NCI-H446 treated with DMSO at 0.1 percent for 48 hours (cell line): ENCODE measurements at places on chromosomes 3 and 15.

DNA sequence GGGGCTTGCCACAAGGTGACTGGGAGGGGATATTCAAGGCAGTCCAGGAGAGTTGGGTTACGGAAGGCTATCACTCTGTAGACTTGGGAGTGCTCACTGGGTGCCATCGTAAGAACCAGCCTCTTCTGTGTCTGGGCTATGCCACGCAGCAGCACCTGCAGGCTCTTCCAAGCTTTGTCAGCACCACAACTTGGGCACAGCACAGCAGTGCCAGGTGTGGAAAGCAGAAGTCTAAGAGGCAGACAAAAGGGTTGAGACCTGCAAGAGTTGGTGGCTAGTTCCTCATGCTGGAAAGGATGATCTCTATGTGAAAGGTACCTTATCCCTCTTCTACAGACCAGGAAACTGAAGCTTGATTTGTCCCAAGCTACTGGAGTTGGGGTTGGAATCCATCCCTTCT is 15.8 kb downstream of the CX3CR1 start:
- DNase-seq: no peak

DNA sequence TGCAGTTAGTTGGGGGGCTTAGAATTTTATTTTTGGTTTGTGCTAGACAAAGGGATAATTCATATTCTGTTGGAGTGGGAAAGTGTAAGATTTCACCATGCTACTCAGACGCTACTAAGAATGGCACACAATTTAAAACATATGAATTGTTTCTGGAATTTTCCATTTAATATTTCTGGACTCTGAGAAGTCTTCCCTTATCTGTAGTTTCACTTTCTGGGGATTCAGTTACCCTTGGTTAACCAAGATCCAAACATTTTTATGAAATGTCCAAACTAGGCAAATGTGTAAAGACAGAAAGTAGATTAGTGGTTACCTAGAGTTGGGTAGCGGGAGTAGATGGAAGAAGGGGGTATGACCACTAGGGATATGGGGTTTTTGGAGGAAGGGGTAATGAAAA is 53.1 kb downstream of the TCF12 start:
- DNase-seq: no peak

DNA sequence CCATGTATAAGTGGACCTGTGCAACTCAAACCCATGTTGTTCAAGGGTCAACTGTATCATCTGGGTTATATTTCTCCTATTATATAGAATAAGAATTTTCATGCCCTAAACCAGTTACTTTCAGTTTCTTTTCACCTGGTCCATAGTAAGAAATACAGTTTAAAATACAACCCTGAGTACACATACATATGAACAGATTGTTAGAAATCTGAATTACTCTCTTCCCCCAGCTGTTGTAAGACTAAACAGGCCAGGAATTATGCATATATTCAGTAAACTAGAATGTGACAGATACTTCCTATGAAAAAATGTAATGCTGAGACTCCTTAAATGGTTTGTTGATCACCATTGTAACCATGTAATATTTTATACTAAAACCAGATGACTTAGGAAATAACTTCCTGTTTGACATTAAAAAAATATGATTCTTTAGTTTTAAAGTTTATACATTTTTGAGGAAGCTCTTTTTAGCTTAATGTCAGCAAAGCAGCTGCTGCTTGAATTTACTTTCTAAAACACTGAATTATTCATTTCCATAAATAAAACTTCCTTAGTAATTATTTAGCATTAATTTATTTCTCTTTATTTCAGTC is 52.5 kb upstream of the ZCWPW2 start:
- DNase-seq: no peak

DNA sequence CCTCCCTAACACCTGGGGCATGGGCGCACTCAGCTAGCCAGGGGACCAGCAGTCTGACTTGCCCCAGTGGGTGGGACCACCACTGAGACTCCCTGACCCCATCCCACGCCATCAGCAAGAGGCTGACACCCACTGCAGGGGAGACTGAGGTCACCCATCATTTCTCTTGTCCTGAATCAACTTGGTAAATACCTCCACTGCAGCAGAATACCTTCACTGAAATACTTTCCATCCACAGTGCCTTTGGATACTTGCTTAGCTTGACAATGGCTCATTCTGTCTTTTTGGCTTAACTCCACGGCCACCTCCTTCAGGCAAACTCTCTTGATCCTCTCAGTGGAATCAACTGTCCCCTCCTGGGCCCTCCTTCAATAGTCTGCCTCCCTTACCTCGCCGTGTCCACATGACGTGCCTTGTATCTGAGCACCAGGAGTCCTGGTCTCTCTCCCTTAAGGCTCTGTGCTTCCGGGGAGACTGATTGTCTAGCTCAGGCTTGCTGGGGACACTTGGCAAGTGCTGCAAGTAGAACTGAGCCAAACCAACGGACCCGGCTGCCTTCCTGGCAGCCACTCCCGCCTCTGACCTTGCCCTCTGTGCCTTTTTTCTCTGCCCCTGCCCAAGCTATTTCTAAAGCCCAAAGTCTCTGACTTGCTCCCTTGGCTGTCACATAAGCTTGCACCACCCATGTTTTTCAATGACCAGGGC is 119.1 kb downstream of the ADCY5 start:
- DNase-seq: no peak

GRCh38 chr15:88622605-88622975 is 1.4 kb downstream of the AEN start:
- DNase-seq: no peak

- DNase-seq: no peak
These were observed 104.3 kb upstream of the PLXNA1 start for GRCh38 chr3:126878664-126879063.

GRCh38 chr3:131744765-131745164 is 242.0 kb upstream of the MRPL3 start:
- no peak for DNase-seq

DNA sequence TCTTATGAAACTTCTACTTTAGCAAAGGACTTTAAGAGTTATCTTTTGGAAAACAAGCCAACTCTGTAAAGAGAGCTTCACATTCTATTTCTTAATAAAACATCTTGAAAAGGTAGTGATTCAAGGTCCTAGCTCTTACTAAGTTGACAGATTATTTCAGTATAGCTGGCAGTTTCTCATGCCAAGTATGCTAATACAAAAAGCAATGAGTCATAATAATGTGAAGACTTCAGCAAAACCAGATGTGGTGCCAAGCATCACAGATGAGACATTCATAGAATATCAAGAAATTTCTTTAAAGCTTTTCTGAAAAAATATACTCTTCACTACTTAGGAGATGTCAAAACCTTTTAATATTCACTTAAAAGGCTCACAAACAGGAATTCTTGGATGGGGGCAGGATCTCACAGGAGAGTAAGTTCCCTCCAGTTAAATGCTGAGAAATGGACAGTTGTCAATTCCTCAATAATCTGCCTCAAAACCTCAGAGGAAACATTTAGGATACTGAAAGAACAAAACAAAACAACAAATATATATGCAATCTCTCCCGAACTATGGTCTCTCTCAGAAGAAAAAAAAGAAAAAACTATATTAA is 45.6 kb downstream of the DCBLD2 start:
- peak; percentile 67 for DNase-seq

DNA sequence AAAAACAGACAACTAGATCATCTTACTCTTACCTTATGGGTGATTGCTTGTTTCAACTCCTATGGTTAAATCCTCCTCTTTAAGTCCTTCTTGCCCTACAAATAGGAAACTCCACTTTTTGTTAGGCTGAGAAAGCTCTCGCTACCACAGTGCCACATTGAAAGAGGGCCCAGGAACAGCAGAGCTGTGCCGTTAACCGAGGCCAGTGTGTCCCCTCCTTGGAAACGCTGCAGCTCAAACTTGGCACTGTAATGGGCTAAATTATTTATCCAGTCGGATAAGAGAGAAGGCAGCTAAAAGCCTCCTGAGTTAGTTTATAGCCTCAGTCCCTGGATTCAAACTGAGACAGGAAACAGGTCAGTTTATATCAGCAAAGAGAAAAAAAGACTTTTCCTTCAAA is 46.1 kb downstream of the KBTBD12 start:
- no peak for DNase-seq

- no peak for DNase-seq
These were observed 95.7 kb downstream of the NEDD4 start for GRCh38 chr15:55897560-55898336.

DNA sequence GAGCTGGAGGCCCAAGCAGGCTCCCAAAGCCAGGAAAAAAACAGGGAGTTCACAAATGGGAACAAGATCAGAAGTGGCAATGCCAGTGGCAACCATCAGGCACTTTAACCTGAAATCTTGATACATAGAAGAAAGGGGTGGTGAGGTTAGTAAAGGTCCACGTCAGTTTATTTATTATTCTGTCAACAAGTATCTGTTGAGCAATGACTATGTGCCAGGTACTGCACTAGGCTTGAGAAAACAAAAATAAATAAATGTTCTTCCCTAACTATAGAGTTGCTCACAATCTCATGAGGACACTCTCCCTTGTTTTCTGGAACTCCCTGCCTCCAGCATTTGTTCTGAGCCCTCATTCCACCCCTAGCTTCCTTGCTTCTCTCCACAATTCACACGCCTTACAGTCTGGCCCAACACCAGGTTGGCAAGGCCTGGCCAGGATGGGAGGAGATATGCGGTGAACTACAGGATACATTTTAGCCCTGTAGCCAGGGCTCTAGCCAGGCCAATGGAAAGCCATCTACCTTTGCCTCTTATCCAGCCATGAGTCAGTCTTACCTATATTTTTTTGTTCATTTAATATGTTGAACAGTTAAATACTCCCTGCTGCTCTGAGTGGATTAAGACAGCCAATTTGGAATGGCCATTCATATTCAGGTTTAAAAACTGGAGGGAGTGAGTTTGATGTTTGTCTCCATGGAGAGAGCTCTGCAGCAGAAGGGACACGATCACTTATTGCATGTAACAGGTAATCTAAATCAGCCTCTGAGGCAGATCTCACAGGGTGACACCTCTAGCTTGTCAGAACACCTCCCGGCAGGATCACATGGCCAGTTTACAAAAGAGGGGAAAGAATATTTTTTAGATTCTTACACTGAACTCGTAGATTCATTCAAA is 161.9 kb upstream of the ATP11B start:
- no peak for DNase-seq

- DNase-seq: no peak
These were observed 90.4 kb downstream of the SRGAP3 start for GRCh38 chr3:9158865-9159630.

GRCh38 chr3:106206146-106206545 is 337.3 kb upstream of the CBLB start:
- no peak for DNase-seq

DNA sequence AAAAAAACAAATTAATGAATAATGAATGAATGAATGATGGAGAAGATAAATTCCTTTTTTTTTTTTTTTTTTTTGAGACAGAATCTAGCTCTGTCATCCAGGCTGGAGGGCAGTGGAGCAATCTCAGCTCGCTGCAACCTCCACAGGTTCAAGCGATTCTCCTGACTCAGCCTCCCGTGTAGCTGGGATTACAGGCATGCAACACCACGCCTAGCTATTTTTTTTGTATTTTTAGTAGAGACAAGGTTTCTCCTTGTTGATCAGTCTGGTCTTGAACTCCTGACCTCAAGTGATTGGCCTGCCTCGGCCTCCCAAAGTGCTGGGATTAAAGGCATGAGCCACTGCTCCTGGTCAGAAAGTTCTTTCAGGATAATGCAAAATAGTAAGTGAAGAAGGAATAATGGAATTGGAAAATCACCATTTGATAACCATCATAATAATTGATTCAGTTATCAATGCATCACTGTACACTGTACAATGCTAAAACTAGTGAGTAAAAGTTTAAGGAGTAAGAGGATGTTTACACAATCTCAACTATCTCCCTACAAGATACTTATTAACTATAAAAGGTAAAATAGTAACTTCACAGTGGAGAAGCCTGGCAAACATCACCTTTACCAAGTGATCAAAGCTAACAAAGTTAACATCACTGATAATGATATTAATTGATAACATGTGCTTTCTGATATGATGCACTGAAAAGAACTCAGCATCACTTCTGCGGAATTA is 12.3 kb upstream of the INO80 start:
- DNase-seq: no peak

DNA sequence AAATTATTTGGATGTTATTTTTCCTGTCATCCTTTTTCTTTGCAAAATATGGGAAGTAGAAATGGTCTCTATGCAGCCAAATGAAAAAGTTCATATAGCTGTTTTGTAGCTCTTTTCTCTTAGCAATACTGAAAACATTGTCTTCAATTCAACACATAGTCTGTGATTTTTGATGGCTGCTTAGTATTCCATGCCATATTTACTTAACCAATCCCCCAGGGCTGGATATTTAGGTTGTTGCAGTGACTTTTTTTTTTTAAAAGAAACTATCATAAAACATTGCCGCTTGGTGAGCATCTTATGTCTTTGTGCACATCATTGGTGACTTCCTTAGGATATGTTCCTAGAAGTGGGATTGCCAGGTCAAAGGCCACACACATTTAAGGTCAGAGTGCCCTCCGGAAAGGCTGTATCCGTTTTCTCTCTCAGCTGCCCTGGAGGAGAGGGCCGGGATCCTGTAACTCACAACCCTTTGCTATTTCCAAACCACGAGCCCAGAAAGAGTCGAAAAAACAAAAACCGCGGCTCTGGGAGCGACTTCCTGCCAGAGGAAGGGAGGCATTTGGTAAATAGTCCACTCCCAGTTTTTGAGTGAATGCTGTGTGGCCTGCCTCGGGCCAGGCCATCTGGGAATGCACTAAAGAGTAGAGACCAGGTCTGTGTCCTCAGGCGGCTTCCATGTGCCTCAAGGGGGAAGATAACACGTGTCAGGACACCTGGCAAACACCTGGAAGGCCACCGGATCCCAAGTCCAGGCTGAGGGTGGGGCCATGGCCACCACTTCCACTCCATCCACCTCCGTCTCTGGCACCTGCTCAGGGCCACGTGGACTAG is 41.9 kb downstream of the SMAD6 start:
- DNase-seq: no peak

DNA sequence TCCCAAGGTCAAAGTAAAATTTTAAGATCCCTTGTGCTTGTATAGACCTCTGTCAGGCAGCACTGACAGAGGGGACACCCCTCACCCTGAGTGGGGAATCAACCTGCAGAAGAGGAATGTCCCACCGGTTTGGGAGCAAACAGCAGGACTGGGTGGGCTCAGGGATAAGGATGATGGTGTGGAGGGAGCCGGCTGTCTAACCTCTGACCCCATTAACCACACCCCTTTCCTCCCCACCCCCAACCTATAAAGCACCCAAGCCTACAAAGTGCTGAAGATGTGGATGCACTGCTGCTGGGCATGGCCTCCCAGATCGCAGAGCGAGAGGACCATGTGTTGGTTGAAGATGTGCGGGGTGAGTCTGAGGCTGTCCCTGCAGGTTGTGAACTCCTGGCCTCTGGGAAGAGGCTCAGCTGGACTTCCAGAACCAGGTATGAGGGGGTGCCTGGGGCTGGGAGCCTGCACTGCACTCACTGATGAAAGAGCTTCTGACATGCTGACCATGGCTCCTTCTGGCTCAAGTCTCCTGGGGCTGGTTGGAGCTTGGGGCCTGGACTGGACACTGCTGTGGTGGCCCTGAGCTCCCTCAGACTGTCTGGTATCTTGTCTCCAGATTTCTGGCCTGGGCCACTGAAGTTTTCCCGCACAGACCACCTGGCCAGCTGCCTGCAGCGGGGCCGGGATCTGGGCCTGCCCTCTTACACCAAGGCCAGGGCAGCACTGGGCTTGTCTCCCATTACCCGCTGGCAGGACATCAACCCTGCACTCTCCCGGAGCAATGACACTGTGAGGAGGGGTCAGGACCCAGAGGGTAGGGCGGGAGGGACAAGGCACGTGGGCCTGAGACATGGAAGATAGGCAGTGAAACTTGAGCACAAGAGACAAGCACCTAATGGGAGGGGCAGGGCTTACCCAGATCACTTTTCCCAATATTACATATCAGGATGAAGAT is 9.3 kb downstream of the DUOX1 start:
- DNase-seq: no peak
